ENCODE measurements at places on chromosomes 2 and 18.
A peak's percentile ranks its signal among the peaks of the same experiment; 100 is the strongest.

DNA sequence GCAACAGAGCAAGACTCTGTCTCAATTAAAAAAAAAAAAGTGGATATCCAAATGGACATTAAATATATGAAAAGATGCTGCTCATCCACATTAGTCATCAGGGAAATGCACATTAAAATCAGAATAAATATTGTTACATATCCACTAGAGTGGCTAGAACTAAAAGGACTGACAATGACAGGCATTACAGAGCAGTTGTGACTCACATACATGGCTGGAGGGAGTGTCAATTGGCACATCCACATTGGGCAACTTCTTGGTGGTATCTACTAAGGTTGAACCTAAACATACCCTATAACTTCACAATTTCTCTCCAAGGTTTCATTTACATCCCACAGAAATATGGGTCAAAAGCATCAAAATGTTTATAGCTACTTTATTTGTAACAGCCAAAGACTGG, 14.0 kb upstream of the DNER start:
- H3K27ac ChIP-seq, result no peak overlapping the region
- peaks cover 15% of the 10 kb centered on the region for H3K4me1 ChIP-seq
- no peaks in the 10 kb centered on the region for H3K27me3 ChIP-seq
- peak; percentile 50 for DNase-seq
- H3K36me3 ChIP-seq, result no peaks in the 10 kb centered on the region

- no peak for DNase-seq
- H3K27me3 ChIP-seq, result no peaks in the 10 kb centered on the region
- no peaks in the 10 kb centered on the region for H3K36me3 ChIP-seq
- H3K27ac ChIP-seq, result no peak overlapping the region
- no peak overlapping the region for H3K4me3 ChIP-seq
Observed at GRCh38 chr18:45290364-45290763, 324.9 kb upstream of the SLC14A2 start.

- 0 out of 2 replicates have a peak, but pooled peaks cover 3% of the 10 kb centered on the region for H3K36me3 ChIP-seq
- H3K4me3 ChIP-seq, result no peak overlapping the region
- peak overlapping the region; percentile 57 for H3K27ac ChIP-seq
- peaks cover 61% of the 10 kb centered on the region for H3K4me1 ChIP-seq
- H3K27me3 ChIP-seq, result no peaks in the 10 kb centered on the region
- DNase-seq, result no peak
Observed at GRCh38 chr2:101753720-101754490, 56.4 kb downstream of the MAP4K4 start.

GRCh38 chr2:218436992-218437391, 18.1 kb downstream of the VIL1 start:
- H3K27ac ChIP-seq, result no peak overlapping the region
- H3K27me3 ChIP-seq, result no peaks in the 10 kb centered on the region
- no peak overlapping the region for H3K4me3 ChIP-seq
- no peaks in the 10 kb centered on the region for H3K36me3 ChIP-seq

All from PC-3 (cell line).